Renal pelvis (tissue), 12 donors: ENCODE measurements at places on chromosomes 7 and 10. TPM values are rescaled to one million over a fixed set of nuclear protein-coding genes. Genes with fewer than 3 reads are reported as not detected.

GRCh38 chr10:112059220-112059619 lies 124.3 kb downstream of the GPAM start:
- no peak for DNase-seq

GRCh38 chr10:132677473-132678227 lies 108.3 kb downstream of the NKX6-2 start:
- peak; percentile 76 for DNase-seq

The LRRC4 gene
- polyA plus RNA-seq, result 9.7 TPM

GRCh38 chr10:44939691-44940401 lies 19.8 kb upstream of the RASSF4 start:
- DNase-seq, result no peak

DNA sequence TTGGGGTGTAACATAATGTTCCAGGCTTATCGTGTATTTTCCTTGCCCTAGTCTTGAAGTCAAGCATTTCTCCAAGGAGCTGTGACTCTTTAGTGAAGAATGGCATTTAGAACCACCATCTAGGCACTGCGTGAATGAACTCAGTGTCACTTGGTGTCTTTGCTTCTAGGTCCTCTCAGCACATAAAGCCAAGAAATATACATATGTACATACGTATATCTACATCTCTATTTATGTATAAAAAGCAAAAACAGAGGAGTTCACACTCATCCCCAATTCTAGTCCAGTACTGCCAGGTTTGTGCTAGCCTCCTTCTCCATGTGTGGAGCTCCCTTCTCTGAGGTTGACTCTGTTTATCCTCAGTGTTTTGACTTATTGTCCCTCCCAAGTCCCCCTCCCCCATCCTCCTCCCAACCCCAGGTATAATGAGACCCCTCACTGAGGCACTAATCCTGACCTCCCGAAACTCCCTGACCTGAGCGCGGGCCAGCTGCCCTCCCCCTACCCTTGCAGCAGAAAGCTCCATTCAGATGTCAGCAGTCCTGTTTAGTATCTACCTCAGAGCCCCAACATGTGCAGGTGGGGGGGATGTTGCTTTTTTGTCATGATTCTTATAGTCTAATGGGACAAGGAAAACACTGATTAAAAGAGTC lies 61.5 kb downstream of the GDI2 start:
- DNase-seq, result no peak

GRCh38 chr7:106415433-106415832 lies 130.7 kb upstream of the NAMPT start:
- no peak for DNase-seq

The CDHR1 gene
- 1.3 TPM for polyA plus RNA-seq

- DNase-seq, result no peak
These were observed 67.1 kb upstream of the AGBL3 start for GRCh38 chr7:134919240-134919641.

DNA sequence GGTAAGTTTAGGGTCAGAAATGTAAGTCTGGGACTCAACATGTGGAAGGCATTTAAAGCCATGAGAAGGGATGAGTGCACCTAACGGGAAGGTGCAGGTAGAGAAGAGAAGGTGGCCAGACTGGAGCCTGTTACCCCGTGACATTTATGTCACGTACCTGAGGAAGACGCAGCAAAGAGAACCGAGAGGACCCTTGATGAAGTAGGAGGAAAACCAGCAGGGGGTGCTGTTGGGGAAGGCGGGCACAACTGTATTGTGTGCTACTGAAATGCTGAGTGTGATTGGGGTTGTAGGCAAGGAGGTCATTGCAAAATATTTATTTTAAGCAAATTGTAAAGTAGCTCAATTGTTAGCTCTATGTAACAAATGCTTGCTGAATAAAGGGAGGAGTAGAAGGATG lies 338.2 kb upstream of the PRKCQ start:
- no peak for DNase-seq

- DNase-seq, result no peak
These were observed 7.0 kb downstream of the ATP6V0E2 start for GRCh38 chr7:149880638-149881311.

The IGF2BP3 gene
- 90.2 TPM for polyA plus RNA-seq
